ENCODE measurements at places on chromosomes 16 and 17.

- DNase-seq, result no peak
- H3K36me3 ChIP-seq, result peaks cover 56% of the 10 kb centered on the region
- H3K4me1 ChIP-seq, result peaks cover 36% of the 10 kb centered on the region
- no peak overlapping the region for H3K4me3 ChIP-seq
- H3K27ac ChIP-seq, result no peak overlapping the region
Observed at GRCh38 chr17:76565728-76566612, 19.7 kb downstream of the ST6GALNAC2 start.

GRCh38 chr17:40482722-40483121, 18.7 kb downstream of the TNS4 start:
- H3K36me3 ChIP-seq, result no peaks in the 10 kb centered on the region
- H3K4me3 ChIP-seq, result no peak overlapping the region
- H3K27ac ChIP-seq, result no peak overlapping the region
- DNase-seq, result no peak

- H3K4me1 ChIP-seq, result peaks cover 81% of the 10 kb centered on the region
- peak overlapping the region; percentile 52 for H3K4me3 ChIP-seq
- H3K36me3 ChIP-seq, result no peaks in the 10 kb centered on the region
- H3K27me3 ChIP-seq, result no peaks in the 10 kb centered on the region
- DNase-seq, result no peak
Observed at GRCh38 chr16:27242868-27243590, 25.5 kb downstream of the NSMCE1 start.

- H3K4me1 ChIP-seq, result peaks cover 37% of the 10 kb centered on the region
- no peaks in the 10 kb centered on the region for H3K27me3 ChIP-seq
- no peaks in the 10 kb centered on the region for H3K36me3 ChIP-seq
Observed at GRCh38 chr16:49858200-49859124, 2.5 kb upstream of the ZNF423 start.

GRCh38 chr16:13123991-13124390, 222.6 kb downstream of the SHISA9 start:
- H3K4me3 ChIP-seq, result no peak overlapping the region
- H3K27ac ChIP-seq, result no peak overlapping the region
- peaks cover 7% of the 10 kb centered on the region for H3K4me1 ChIP-seq
- H3K27me3 ChIP-seq, result peaks cover 7% of the 10 kb centered on the region

- H3K27me3 ChIP-seq, result no peaks in the 10 kb centered on the region
- peaks cover 1% of the 10 kb centered on the region for H3K4me1 ChIP-seq
- H3K27ac ChIP-seq, result no peak overlapping the region
- H3K36me3 ChIP-seq, result no peaks in the 10 kb centered on the region
- no peak for DNase-seq
Observed at GRCh38 chr17:45889579-45889978, 4.8 kb upstream of the MAPT start.

DNA sequence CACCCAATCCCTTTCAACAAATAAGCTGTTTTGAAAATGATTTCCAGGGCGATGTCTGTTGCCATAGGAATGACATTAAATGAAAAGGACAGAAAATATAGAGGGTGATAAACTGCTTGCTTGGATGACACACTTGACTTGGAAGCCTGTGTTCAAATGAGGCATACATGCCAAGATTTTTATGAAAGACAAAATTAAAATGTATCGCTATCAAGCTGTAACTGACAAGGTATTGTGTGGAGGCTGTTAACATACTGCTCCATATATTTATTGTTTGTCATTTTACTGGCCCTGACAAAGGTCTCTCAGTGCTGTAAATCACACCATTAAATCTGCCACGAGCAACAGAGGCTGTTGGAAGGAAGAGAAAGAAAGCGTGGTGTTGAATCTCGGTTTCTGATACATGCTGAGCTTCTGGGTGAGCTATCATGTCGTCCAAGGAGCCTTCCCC, 456.2 kb upstream of the SALL1 start:
- H3K27me3 ChIP-seq, result no peaks in the 10 kb centered on the region
- DNase-seq, result no peak
- no peak overlapping the region for H3K27ac ChIP-seq
- no peaks in the 10 kb centered on the region for H3K36me3 ChIP-seq
